ENCODE measurements at places on chromosomes 6 and 20.

DNA sequence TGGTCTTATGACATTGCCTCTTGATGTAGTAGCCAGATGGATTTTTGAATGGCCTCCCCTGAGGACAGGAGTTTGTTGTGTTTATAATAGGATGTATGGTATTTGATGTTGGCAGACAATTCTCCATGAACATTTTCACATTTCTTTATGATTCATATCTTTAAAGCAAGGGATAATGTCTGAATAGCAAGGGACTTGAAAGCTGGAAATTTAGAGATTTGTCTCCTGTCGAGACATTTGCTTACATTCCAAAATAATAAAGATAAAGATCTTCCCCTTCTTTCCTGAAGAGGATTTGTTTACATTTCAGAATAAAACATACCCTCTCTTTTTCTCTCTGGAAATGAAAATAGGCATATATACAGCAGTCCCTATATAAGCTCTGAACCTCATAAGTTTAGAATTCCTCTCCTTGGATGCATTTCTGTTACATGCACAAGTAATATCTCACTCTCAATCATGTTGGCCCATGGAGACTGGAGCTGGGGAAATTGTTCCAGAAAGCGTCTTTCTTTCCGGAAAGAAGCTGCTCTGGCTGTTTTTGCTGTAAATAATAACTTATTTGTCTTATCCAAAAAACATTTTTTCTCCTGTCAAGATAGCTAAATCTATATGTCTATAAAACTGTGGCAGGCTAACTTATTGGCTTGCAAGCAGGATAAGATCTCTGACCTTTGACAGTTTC, 42.5 kb upstream of the ASCC3 start:
- no peak for DNase-seq

- DNase-seq, result no peak
Observed at GRCh38 chr6:143974089-143974488, 34.0 kb downstream of the PLAGL1 start.

- DNase-seq, result no peak
Observed at GRCh38 chr6:69106511-69106910, 471.4 kb downstream of the ADGRB3 start.

- DNase-seq, result peak; percentile 91
Observed at GRCh38 chr20:327186-328026, 2.1 kb downstream of the SOX12 start.

- DNase-seq, result no peak
Observed at GRCh38 chr6:159806021-159806458, 6.0 kb downstream of the PNLDC1 start.

DNA sequence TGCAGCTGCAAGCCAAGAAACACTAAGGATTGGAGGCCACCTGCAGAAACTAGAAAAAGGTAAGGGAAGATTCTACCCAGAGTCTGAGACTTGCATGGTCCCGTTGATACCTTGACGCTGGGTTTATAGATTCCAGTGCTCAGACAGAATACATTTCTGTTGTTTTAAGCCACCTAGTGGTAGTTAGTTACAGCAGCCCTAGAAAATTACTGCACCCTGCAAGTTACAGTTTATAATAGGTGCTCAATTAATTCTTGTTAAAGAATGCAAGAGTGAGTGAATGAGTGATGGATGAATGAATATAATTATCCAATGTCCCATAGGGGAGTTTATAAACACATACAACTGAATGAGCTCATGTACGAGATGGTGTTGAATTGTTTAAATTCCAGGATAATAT, 453.1 kb upstream of the SLC35B3 start:
- no peak for DNase-seq

GRCh38 chr6:71197780-71198179, 90.8 kb upstream of the OGFRL1 start:
- DNase-seq, result no peak

DNA sequence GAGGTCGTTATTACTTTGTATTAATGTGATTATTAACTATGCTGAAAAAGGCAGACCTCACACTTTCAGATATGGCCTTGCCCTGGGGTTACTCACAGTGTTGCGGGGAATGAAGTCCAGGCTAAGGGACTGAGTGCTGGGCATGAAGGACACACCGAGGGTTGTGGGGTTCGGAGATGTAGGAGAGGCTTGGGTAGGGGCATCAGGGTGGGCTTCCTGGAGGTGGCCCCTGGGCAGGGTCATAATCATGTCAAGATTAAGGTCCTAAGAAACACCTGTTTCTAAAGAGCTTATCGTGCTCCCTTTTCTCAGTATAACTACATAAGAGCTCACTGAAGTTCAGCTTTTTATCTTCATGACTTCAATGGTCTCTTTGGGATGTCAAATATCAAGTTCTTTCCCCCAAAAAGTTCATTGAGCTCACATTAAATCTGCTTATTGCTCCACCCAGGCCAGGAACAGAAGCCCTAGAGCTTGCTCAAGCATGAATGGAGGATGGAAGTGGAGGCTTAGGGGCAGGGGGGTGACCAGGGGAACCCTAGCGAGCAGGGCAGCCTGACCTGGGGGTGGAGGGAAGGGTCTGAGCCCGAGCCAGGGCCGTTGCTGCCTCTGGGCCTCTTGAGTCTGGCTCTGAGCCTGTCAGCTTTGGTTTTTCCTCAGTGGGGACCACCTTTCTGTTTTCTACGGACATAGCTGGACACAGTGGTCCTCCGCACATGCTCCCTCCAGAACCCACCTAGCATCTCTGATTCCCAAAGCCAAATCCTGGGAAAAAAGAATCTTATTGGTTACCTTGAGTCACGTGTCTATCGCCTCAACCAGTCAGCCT, 37.3 kb upstream of the TGM2 start:
- no peak for DNase-seq

- no peak for DNase-seq
Observed at GRCh38 chr6:94045099-94045829, 625.9 kb upstream of the EPHA7 start.

GRCh38 chr6:53159558-53159957, 10.9 kb upstream of the GCM1 start:
- DNase-seq, result no peak

Measured in CD8-positive, alpha-beta memory T cell (primary cell).